ENCODE measurements at places on chromosomes 2 and 18. TPM values are rescaled to one million over a fixed set of nuclear protein-coding genes. Genes with fewer than 3 reads are reported as not detected.

Gene LRP1B
- total RNA-seq: not detected

Gene NCKAP5
- total RNA-seq: 1.8 TPM

Gene LRRTM1
- not detected for total RNA-seq

Gene TDRD15
- total RNA-seq: not detected

Gene CPLX4
- not detected for total RNA-seq
